Left ventricle myocardium inferior (tissue), 1 donor: ENCODE measurements at places on chromosomes 3 and 15. TPM values are rescaled to one million over a fixed set of nuclear protein-coding genes. Genes with fewer than 3 reads are reported as not detected.
A peak's percentile ranks its signal among the peaks of the same experiment; 100 is the strongest.

- H3K4me3 ChIP-seq = no peak overlapping the region
- H3K4me1 ChIP-seq = no peaks in the 10 kb centered on the region
- no peaks in the 10 kb centered on the region for H3K36me3 ChIP-seq
- no peak for DNase-seq
- H3K27ac ChIP-seq = no peak overlapping the region
These were observed 311.1 kb downstream of the ZPLD1 start for GRCh38 chr3:102745881-102746280.

GRCh38 chr3:78614486-78614885, 1153.3 kb downstream of the ROBO1 start:
- no peak overlapping the region for H3K27ac ChIP-seq
- H3K4me1 ChIP-seq = no peaks in the 10 kb centered on the region
- no peak for DNase-seq
- no peak overlapping the region for H3K4me3 ChIP-seq
- H3K27me3 ChIP-seq = no peaks in the 10 kb centered on the region
- H3K36me3 ChIP-seq = no peaks in the 10 kb centered on the region

Gene WNT5A
- total RNA-seq = 3.8 TPM

Gene RHO
- total RNA-seq = not detected

GRCh38 chr15:97470417-97470816, 490.1 kb upstream of the ARRDC4 start:
- H3K4me1 ChIP-seq = peaks cover 6% of the 10 kb centered on the region
- H3K27me3 ChIP-seq = no peaks in the 10 kb centered on the region
- no peak overlapping the region for H3K4me3 ChIP-seq
- no peak for DNase-seq
- no peaks in the 10 kb centered on the region for H3K36me3 ChIP-seq
- no peak overlapping the region for H3K27ac ChIP-seq

- peak overlapping the region; percentile 60 for H3K27ac ChIP-seq
- DNase-seq = no peak
- peak overlapping the region; percentile 62 for H3K4me3 ChIP-seq
These were observed 103.6 kb upstream of the THSD4 start for GRCh38 chr15:71011503-71012155.

Gene KNSTRN
- 9.0 TPM for total RNA-seq
